Effector CD4-positive, alpha-beta T cell (primary cell): ENCODE measurements at places on chromosomes 5 and 9.

GRCh38 chr9:4508907-4509589 lies 18.8 kb downstream of the SLC1A1 start:
- no peak for DNase-seq

DNA sequence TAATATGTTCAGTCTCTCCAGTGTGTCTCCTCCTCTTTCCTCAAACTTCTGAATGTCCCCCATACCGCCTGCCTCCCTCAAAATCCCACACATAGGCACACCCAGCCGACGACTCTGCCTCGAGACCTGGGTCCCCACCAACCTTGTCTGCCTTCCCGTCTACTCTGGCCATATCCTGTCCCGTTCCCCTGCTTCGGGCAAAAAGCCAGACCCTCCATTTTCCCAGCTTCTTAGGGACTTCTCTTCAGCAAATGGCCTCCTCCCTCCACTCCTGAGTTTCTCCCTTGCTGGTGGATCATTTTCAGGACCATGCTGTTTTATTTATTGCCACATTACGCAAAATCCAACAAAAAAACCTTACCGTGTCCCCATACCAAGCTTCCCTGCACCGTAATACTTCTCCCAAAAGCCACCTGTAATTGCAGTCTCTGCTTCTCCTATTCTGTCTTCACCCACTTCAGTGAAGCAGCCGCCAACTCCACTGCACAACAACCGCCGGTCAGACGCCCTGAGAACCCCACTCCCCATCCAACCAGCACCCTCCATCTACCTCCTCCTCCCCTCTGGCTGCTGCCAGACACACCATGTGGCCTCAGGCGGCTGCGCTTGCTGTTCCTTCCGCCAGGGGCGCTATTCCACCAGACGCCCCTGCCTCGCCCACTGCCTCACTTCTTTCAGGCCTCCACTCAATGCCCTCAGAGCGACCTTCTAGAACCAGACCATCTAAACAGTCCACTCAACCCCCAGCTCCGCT lies 117.0 kb downstream of the TRPM6 start:
- no peak for DNase-seq

- no peak for DNase-seq
Measured at GRCh38 chr9:16871336-16872151, 1.1 kb upstream of the BNC2 start.

DNA sequence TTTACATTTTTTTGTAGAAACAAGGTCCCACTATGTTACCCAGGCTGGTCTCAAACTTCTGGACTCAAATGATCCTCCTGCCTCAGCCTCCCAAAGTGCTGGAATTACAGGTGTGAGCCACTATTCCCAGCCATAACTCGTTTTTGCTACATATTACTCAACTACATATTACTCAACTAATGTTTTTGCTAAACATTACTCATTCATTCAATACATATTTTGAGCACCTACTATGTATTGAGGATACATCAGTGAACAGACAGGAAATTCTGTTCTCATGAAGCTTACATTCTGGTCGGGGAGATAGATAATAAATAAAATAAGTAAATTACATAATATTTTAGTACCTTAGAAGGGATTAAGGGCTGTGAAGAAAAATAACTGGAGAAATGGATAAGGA lies 34.9 kb upstream of the STOM start:
- no peak for DNase-seq

GRCh38 chr5:153718713-153719112 lies 228.2 kb downstream of the GRIA1 start:
- no peak for DNase-seq

GRCh38 chr5:6574111-6574510 lies 58.7 kb downstream of the NSUN2 start:
- no peak for DNase-seq

DNA sequence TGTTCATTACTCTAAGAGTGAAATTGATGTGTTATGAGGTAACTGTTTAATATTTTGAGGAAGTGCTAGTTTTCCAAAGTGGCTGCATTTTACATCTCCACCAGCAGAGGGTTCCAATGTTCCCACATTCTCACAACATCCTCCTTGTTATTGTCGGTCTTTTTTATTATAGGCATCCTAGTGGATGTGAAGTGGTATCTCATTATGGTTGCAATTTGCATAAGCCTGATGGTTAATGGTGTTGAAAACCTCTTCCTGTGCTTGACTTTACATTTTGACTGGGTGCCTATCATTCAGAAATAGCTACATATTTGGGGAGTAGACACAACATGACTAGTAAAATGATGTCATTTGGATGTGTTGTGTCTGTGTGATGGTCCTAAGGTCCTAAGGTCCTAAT lies 143.6 kb downstream of the MRPS30 start:
- no peak for DNase-seq

GRCh38 chr5:174751154-174752000 lies 27.0 kb downstream of the MSX2 start:
- DNase-seq: no peak

DNA sequence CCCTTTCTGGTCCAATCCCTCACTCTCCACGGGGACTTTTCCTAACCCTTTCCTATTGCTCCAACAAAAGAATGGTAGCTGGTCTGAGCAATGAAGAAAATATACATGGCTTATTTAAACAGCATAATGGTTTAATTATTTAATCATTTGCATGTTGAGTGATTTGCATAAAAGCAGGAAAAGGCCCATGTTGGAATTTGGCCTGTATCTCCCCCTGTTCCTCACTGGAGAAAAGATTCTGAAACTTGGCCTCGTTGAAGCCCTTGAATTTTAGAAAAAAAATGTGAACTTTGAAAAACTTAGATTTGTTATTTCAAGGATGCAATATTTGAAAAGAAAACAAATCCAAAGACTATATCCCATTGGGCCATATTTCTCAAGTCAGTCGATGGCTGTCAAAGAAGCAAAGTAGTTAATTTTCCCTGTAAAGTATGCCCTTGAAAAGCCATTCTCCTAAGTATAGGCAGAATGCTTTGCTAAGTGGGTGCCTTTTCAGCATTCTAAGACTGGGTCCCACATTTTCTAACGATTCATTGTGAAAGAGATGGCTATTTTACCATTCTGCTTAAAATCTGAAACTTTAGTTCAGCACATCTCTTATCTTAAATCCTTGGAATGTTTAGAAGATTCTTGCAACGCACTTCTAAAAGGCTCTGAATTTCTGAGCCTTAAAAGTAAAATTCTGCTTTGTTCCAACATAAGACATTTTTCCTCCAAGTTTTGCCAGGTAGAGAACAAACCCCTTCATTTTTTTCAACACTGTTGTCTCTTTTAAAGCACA lies 428.8 kb downstream of the ARHGEF28 start:
- DNase-seq: no peak

- DNase-seq: peak; percentile 5
Measured at GRCh38 chr5:82165740-82166530, 112.2 kb downstream of the RPS23 start.

GRCh38 chr9:25716220-25716872 lies 38.1 kb upstream of the TUSC1 start:
- no peak for DNase-seq

- no peak for DNase-seq
Measured at GRCh38 chr5:14161825-14162556, 18.8 kb downstream of the TRIO start.

GRCh38 chr5:146337264-146337904 lies 1.3 kb upstream of the POU4F3 start:
- no peak for DNase-seq

- no peak for DNase-seq
Measured at GRCh38 chr9:137534256-137535119, 15.7 kb downstream of the PNPLA7 start.

- no peak for DNase-seq
Measured at GRCh38 chr5:11300736-11301135, 539.7 kb upstream of the DAP start.

- DNase-seq: no peak
Measured at GRCh38 chr9:78857373-78858225, 560.7 kb downstream of the PSAT1 start.

- DNase-seq: no peak
Measured at GRCh38 chr9:137963525-137963924, 85.9 kb downstream of the CACNA1B start.

GRCh38 chr9:75238311-75238976 lies 150.1 kb downstream of the OSTF1 start:
- peak; percentile 40 for DNase-seq

DNA sequence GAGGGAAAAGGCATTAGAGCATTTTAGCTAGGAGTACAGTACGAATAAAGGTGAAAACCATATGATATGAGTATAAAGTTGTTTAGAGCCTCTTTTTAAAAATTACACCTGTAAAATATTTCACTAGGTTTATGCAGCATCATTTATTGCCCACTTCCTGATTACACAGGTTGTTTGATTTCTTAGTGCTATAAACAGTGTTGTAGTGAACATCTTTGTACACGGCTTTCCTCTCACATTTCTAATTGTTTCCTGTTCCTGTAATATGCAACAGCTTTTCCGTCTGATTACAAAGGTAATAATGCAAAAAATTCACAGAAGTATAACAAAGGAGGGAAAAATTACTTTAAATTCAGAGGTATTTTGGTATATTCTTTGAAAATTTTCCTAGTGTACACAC lies 13.0 kb downstream of the STOM start:
- no peak for DNase-seq

GRCh38 chr9:105833271-105833975 lies 139.1 kb downstream of the TMEM38B start:
- DNase-seq: no peak

- DNase-seq: no peak
Measured at GRCh38 chr9:30484690-30485089, 1899.8 kb upstream of the ACO1 start.

DNA sequence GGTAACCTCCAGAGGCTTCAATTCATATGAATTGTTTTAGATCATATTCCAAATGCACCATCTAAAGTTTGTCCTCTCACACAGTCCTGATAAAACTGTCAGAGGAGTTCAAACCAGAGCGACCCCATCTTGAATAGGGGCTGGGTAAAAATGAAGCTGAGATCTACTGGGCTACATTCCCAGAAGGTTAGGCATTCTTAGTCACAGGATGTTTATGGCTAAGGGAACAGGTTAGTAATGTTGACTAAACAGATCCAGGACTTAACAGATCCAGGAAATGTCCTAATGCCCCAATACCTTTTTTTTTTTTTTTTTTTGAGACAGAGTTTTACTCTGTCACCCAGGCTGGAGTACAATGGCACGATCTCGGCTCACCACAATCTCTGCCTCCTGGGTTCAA lies 192.6 kb upstream of the PRDM9 start:
- no peak for DNase-seq

DNA sequence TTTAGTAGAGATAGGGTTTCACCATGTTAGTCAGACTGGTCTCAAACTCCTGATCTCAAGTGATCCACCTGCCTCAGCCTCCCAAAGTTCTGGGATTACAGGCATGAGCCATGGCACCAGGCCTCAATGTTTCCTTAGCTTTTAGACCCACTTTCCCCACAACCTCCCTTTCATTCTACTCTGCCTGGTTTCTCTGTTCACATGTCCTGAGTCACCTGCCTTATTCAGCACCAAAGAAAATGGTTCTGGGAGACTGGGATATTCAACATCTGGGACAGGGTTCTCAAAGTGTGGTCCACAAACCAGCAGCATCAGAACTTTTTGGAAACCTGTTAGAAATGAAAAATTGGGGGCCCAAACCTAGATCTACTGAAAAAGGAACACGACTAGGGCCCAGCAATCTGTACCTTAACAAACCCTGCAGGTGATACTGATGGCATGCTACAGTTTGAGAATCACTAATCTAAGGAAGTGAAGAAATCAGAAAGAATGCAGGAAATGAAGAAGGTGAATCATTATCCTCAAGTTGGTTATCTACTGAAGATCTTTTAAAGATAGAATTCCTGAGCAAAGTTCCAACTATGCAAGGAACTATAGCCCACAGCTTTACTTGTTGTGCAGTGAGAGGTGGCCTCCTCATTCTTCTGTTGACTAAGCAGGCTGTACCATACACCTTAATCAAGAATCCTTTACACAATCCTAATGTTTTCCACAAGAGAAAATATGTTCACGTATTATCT lies 51.8 kb upstream of the CTNNAL1 start:
- no peak for DNase-seq

DNA sequence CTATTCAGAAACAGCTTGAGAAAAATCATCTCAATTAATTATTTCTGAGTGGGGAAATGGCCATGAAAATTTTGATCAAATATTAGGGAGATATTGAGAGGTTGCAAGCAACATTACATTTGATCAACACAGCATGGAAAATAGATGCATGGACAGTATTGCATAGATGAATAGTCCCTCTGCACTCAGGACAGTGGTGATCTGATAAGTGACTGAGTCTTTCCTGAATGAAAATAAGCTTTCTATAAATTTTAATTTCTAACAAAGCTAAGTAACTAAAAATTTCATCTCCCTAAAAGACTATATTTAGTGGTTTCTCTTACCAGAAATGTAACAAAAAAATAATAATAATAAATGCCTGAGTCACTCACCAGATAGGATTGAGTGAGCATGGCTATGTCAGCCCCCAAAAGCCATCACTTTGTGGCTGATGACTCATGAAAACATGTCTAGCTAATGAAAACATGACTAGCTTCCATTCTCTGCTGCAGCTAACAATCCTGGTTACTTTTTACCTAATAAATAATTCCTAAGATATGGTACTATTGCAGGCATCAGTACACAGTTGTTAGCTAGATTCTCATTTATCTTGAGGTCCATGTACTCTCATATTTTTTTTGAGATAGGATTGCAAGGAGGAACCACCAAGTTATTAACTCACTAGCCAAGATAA lies 1294.8 kb upstream of the ACO1 start:
- DNase-seq: no peak

GRCh38 chr5:76446776-76447175 lies 43.7 kb downstream of the IQGAP2 start:
- no peak for DNase-seq

DNA sequence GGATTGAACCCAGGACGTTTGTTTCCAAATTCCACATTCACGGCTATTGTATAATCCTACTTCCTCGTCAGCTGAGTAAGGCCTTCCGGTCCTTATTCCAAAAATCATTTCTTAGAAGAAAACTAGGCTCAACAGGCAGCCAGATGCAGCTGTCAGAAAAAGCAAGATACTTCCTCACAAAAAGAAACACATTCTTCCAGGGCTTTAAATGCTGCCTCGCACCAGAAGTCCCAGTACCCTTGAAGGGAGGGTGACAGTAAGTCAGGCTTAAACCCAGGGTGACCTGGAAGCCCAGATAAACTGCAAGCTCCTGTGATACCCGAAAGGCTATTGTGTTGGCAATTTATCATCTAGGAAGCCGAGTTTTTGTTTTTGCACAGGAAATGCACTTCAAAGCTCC lies 414.0 kb downstream of the NFIB start:
- DNase-seq: no peak
